ENCODE measurements at places on chromosomes 2 and 18.
A peak's percentile ranks its signal among the peaks of the same experiment; 100 is the strongest.

DNA sequence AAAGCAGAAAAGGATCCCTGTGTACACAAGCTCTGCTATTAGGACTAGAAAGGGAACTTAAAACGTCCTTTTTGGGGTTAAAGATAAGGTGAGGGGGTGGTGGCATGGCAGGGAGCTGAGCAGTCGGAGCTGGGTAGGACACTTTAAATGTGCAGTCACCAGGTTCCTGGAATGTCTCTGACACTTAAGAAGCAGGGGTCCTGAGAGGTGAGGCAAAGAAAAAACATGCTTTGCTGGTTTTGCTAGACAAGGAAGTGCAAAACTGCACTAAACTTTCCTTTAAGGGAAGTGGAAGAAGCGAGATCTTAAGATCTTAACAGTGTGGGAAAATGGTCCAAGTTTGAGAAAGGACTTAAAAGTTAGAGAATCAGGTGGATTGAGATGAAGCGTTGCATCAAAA, 99.5 kb upstream of the MAP3K20 start:
- no peak for DNase-seq

DNA sequence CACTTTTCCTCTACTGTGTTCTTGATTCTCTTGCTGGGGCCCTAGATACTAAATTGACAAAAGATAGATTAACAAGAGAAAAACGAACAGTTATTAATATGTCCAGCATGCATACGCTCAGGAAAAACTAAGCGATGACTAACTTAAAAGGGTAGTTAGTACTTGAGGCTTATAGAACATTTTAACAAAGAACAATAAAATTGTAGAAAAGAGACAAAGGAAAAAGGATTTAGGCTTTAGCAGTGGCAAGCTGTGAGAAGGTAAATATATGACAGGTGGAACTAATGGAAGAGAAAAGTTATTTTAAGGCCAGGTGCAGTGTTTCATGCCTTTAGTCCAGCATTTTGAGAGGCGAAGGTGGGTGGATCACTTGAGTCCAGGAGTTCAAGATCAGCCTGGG, 75.6 kb downstream of the MRO start:
- DNase-seq: no peak

DNA sequence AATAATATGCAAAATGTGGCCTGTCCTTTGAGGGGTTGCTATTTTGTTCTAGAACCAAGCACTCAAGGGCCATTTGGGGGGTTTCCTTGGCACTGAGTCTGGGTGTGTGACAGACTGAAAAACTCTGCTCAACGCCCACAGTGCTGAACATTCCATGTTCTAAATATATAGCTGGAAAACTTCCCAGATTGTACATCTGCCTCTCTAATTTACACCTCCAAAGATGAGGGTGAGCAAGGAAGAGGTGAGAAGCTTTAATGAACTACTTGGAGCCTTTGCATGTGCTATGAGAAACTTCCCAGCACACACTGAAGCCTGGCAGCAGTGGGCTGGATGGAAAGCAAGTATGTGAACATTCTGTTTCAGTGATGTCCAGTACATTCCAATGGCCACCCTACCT, 296.7 kb upstream of the KCNH7 start:
- DNase-seq: no peak

DNA sequence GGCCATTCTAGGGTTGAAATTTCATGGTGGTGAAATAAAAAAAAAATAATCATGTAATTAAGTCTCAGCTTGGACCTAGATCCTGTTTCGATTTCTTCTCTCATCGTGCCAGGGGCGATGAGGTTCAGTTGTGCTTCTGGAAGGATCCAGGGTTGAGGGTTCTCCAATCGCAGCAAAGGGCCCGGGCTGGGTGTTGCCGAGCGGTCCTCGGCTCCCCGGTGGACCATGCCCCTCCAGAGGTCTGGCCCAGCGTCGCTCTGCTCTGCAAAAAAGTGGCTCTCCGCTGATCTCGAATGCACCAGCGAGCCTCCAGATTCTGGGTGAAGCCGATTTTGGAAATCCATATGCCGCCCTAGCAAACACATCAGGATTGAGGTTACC, 39.0 kb downstream of the EN1 start:
- no peak for DNase-seq

DNA sequence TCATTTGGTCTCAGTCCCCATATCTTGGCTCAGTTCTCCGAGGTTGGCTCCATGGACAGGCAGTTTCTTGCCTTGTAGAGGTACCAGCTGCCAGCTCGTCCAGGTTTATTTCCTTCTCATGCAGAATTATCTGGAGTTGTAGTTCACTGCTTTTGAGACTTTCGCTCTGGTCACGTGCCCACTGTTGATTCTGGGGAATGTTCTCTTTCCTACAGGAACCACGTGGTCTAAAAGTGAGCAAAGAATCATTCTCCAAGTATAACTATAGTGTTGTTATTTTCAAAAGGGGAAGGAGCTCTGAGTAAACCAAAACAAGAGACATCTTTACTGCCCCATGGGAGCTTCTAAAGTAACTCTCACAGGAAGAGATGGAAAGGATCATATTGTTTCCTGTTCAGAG, 41.2 kb upstream of the RAB27B start:
- DNase-seq: no peak

GRCh38 chr18:43312891-43313290, 35.6 kb upstream of the SYT4 start:
- no peak for DNase-seq

DNA sequence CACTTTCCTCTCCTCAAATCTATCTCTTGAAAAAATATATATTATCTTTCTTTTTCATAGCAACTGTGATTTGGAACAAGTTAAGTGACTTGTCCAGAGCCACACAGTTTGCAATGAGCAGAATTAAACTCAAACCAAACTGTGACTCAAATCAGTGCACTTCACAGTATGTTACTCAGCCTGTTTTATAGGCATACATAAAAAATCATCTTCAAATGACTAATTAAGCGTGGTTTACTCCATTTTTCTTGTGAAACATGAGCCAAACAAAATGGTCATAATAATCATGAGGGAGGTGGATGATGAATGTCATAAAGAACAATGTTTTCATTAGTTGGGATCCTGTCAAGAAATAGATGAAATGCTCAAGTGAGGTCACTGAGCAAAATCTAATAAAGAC, 6.1 kb upstream of the CCDC178 start:
- DNase-seq: no peak

- no peak for DNase-seq
Observed at GRCh38 chr2:74573747-74574562, 19.4 kb downstream of the DOK1 start.

- DNase-seq: no peak
Observed at GRCh38 chr18:78939105-78939504, 40.5 kb upstream of the SALL3 start.

- no peak for DNase-seq
Observed at GRCh38 chr2:190742431-190742830, 93.5 kb downstream of the NAB1 start.

DNA sequence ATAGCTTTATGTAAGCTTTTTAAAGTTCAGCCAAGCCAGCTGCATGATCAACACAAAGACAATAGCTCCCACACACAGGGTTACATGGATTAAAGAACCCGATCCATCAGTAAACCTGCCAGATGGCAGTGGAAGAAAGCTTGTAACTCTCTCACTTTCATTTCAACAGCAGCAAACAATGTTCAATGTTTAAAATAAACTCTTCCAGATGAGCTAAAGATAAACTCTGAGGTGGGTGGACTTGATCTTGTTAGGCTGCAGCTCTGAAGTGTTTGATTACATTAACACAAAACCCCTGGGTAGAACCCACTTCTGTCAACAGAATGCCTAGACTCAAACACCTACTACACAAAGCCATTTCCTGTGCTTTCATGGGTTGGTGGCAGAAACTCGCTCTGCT, 13.9 kb downstream of the RDH14 start:
- no peak for DNase-seq

DNA sequence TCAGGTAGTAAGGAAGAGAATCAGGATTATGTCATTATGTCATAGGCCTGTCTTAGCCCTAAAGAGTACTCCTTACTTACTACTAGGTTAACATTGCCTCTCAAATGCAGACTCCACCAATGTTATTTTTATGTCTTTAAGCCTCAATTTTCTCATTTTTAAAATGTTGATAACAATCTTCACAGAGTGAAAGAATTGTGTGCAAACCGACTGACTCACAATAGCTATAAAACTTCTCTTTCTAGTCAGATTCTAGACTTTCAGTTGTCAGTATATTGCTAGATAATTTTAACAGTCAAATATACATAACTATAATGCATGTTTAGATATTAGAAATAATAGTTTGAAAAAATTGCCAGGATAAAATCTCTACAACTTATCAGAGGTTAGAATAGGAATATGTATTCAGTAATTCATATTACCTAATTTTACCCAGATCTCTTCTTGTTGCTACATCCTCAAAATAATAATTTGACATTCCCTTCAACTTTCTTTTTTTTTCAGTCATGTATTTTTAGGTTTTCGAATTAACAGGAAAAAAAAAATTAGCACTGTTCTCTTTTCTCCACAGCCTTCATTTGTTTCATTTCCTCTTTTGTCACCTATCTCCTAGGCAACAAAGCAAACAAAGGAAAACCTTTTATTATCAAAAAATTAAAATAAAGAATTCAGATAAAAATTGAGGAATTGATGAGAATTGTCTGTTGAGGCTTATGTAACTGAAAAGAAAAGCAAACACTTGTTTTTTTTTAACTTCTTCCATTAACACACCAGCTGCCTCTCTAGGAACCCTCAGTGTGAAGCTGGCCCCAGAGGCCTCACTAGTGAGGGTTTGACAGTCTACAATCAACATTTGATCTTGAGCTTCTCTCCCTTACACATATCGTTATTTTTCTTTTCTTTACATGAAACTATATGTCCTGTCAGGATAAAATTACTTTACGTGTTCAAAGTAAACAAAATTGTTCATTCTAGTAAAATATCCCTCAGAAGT, 279.0 kb downstream of the CALCRL start:
- no peak for DNase-seq

GRCh38 chr18:49514577-49514976, 27.5 kb upstream of the C18orf32 start:
- DNase-seq: no peak

GRCh38 chr2:98702127-98702802, 28.7 kb downstream of the MGAT4A start:
- no peak for DNase-seq

DNA sequence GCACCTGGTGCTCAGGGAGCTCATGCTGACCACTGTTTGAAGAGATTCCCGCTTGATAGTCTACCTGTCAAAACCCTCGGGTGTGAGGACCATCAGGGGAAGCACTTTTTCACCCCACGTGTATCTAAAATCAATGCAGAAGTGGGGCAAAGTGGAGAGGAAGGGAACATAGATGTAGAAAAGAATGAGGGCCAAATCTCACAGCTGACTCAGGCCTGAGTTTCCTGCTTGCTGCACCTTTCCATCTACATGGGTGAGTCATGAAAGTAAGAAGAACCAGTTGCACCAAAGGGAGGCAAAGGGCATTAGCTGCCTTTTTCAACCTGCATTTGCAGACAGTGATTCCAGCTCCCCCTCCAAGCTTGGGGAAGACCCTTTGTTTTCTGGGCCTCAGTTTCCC, 100.2 kb upstream of the MYCN start:
- DNase-seq: no peak

- no peak for DNase-seq
Observed at GRCh38 chr2:12762976-12763375, 46.2 kb downstream of the TRIB2 start.

DNA sequence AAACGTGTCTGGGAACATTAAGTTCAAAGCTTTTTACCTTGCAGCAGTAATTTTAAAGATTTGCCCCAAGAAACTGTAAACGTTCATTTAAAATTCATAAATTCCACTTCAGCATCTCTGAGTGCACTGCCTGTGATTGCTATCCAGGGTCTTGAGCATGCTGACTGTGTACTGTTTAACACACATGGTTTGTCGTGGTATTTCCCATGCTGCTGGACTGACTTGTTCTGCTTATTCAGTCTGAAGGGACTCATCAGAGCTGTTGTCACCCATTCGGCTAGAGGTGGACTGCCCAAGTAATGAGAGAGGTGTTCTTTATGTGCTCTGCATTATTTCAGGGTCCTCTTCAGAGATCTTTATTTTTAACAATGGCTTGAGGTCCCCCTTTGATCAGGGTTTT, 53.1 kb downstream of the RHBDD1 start:
- peak; percentile 37 for DNase-seq

DNA sequence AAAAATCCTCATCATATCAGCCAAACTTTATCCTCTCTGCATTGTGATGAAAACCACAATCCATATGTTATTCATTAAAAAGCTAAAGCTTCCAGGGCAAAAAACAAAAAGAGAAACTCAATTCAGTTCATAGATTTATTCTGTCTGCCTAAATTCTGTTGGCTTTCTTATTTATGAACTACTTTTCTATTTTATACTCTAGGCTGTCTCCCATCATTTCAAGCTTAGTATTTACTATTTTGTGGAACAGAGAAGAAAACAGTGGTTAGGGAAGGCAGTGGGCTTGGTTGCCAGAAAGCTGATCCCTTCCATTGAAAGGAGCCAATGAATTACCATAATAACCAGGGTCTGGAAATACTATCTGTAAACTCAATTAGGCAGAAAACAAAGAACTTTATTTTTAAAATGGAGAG, 71.8 kb downstream of the RAPH1 start:
- no peak for DNase-seq

DNA sequence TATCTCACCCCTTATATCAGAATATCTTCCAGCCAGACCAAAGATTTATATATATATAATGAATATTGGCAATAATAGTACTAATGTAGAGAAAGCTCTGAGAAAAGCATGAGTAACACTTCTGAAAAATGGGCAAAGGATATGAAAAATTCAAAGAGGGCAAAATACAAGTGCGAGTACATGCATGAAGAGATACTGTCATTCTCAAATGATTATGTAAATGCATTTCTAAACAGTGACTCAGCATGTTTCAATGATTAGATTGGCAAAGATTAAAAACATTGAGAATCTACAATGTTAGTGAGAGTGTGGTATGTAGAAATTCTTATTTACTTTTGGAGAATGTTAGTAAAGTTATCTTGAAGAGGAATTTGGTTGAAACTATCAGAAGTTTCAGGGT, 118.3 kb upstream of the NEDD4L start:
- DNase-seq: peak; percentile 47

GRCh38 chr2:32064021-32064601, 755 bp downstream of the SPAST start:
- DNase-seq: no peak

DNA sequence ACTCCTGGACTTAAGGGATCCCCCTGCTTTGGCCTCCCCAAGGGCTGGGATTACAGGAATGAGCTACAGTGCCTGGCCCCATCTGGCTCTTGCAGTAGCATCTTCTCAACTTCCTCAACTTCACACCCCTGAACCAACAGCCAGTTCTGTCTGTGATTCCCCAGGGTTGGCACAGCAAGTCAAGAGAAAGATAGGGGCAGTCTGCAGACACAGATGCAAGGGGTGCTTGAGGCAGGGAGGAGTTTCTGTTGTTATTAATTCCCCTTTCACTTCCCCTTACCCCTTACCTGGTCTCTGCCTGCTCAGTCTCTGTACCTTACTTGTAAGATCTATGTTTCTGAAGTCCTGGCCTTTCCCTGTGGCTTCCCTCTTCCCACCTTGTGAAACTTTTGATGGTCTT, 54.1 kb upstream of the MEX3C start:
- no peak for DNase-seq
